ENCODE measurements at places on chromosomes 13 and 19.

GRCh38 chr13:39556866-39557265 is 46.1 kb downstream of the LHFPL6 start:
- DNase-seq = no peak

GRCh38 chr13:67193979-67194378 is 36.2 kb downstream of the PCDH9 start:
- no peak for DNase-seq

- no peak for DNase-seq
Observed at GRCh38 chr13:111876506-111876905, 190.4 kb upstream of the SOX1 start.

- no peak for DNase-seq
Observed at GRCh38 chr19:36060430-36060829, 5.7 kb downstream of the WDR62 start.

- DNase-seq = no peak
Observed at GRCh38 chr19:827710-828321, at the start of gene AZU1. AZU1 (plus strand) TSS chr19:827837; CDS start chr19:827847, 10 bp downstream.

- DNase-seq = no peak
Observed at GRCh38 chr19:55250262-55251036, 8.4 kb downstream of the PPP6R1 start.

DNA sequence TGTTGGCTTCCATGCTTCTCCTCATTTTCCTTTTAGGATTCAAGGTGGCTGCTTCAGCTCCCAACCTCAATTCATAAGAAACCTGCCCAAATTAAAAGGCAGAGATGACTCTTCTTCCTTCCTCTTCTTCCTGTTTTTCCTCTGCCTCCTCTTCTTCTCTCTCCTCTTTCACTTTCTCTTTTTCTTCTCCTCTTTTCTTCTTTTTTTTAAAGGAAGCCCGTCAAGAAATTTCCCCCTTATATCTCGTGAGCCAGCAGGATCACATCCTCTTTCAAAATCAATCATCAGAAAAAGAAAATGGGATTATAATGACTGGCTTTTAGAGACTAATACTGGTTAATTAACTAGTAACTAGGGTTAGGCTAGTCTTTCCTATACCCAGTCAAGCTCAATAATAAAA is 220.3 kb downstream of the NBEA start:
- no peak for DNase-seq

- DNase-seq = no peak
Observed at GRCh38 chr13:98791611-98792010, 39.1 kb upstream of the SLC15A1 start.

GRCh38 chr13:80900561-80900960 is 559.6 kb upstream of the SPRY2 start:
- DNase-seq = no peak

GRCh38 chr13:93729383-93729782 is 502.8 kb downstream of the GPC6 start:
- no peak for DNase-seq

DNA sequence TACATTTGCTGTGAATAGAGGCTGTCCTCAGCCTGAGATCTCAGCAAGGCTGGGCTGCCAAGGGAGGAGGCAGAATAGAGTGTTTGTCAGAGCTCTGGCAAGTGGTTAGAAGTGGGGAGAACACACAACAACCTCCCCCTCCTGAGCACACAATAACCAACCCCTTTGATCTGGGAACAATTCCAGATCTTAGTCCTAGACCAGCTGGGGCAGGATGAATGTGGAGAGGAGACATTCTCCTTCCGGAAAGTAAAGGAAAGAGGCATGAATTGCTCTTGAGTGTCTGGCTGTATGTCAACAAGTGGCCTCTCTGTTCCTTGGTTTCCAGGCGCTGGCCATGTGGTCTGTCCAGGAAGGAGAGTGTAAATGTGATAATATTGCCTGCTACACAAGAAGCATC is 114.9 kb upstream of the TMTC4 start:
- no peak for DNase-seq

- no peak for DNase-seq
Observed at GRCh38 chr13:111410232-111411021, 90.0 kb downstream of the TEX29 start.

DNA sequence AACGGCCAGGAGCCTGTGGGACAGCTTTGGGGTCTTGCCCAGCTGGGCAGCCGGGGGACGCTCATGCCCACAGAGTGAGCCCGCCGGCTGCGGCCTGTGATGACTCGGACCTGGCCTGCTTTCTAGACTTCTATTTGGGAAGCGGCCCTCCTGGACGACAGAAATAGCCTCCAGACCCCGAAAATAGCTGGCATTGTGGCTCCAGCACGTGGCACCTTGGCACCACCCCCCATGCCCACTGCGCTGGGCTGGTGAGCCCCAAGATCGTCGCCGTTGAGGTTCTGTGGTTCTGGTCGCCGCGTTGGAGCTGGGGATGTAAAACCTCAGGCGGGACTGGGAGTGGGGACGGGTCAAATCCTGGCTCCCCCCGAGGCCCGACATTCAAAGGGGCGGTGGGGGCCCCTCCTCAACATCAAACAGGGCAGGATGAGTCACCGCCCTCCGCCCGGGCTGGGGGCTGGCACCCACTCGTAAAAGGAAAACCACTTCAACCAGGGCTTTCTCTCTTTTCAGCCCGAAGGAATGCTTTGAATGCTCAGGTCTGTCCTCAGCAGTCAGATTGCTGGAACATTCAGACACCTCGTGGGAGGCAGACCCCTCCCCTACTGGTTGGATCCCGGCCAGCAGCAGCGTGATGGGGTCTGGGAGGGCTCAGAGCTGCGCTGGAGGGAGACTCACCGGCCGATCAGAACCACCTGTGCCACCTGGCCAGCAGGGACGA is 42.1 kb downstream of the GADD45B start:
- DNase-seq = no peak

DNA sequence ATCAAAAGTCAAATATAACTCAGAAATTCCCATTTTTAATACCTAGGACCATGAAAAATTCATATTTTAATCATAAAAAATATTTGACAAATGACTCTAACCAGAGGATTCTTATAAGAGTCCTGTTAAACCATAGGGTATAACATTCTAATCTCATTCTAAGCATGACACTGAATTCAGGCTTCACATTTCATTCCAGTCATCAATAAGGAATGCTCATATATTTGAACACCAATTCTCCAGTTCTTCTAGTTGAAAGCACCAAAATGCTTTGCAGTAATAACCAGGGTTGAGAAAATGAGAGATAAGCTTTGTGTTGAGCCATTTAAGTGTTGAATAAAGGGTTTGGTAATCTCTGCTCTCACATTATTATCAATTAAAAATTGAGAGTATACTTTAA is 147.5 kb downstream of the VWA8 start:
- no peak for DNase-seq

DNA sequence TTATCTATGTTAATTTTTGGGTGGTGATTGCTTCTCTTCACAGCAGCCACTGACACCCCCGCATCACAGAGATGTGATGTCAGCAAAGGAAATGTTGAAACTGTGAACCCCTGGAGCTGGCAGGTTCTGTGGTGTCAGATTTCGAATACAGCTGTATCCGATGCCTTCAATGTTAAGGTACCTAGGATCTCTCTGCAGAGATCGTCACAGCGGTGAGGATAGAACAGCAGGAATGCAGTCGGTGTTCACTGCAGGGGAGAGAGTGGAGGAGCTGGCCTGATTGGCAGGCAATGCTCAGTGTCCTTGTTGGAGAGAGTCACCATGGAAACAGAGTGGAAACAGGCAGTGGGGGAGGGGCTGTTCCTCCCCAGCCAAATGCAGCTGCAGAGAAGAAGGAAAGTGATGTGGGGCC is 79.5 kb upstream of the ZNF835 start:
- DNase-seq = no peak

DNA sequence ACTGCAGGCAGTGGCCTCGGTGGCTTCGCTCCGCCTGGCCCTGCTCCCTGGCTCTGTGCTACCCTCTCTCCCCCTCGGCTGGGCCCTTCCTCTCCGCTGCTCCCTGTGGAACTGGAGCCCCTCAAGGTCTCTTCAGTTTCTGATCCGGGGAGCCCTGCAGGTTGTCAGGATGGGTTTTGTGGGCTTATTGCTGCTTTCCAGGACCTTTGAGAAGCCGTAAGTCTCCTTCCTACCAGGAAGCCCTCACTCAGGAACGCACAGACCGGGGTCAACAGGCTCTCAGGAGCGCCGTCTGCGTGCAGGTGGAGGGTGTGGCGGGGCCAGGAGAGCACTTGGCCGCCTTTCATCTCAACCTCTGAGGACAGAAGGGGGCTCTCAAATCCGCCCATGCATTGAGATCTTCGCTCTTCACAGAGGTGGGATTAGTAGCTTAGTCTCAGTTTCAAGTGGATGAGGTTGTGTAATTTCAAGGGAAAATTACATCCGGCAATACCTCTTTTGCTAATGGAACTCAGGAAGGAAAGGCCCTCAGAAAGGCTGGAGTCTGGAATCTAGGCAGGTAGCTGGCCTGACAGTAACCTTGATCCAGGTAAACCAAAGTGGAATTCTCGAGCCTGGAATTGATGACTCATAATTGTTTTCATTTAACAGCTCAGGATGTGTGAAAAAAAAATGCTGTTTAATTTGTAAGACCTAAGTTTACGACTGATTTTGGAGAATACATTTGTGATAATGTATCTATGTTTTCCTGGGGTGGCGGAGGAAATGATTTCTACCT is 102.0 kb downstream of the ATP11A start:
- DNase-seq = no peak

DNA sequence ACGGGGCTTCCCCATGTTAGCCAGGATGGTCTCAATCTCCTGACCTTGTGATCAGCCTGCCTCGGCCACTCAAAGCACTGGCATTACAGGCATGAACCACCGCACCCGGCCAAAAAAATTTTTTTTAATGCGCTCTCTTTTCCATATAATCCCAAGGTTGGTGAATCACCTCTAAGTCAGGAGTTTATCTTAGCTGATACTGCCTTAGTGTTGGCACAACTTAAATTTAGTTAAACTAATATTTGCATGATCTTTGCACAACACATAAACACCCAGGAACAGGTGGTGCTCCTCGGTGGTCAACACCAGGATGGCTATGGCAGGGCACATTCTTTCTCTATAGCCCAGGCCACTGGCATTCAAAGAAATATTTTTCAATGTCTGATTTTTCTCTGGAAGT is 24.1 kb upstream of the PSG7 start:
- no peak for DNase-seq

DNA sequence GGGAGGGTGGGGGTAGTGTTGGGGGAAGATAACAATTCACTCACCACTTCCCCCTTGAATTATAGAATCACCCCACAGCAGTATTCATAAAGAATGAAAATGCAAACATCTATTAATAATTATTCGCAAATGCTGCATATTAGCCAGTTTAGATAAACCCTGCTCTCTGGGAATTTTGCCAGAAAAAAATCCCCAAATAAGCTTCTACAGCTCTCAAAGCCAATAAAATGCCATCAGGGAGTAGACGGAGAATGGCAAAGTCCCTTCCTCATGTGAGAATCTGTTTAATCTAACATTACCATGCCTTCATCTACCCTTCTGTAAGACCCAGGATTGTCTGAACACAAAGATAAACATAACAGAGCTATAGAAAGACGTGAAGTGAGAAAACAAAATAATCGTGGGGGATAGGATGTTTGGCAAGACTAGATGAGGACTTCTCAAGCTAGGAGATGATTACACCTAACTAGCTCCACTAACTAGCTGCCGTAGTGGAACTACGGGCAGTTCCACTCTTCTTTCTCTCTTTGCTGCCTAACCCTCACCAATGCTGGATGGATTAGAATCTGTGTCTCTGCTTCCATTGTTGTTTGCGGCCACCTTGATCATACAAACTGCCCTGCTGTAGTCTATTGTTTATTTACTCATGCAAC is 32.4 kb upstream of the CACNA1A start:
- DNase-seq = no peak

DNA sequence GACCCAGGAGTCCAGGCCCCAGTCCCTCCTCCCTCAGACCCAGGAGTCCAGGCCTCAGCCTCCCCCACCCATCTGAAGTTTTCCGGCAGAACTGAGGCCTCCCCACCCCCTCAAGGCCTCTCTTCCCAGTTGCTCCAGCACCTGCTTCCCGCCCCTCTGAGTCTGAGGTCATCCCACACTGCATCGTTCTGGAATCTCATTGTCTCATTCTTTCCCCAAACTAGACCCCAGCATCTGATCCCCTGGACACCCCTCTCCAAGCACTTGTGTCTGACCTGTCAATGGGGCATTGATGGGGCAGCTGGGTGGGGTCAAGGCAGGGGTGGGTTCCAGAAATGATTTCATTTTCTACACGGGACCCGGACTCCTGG is 793 bp upstream of the SBK2 start:
- no peak for DNase-seq

GRCh38 chr19:19409631-19410030 is 4.2 kb downstream of the GATAD2A start:
- DNase-seq = no peak

DNA sequence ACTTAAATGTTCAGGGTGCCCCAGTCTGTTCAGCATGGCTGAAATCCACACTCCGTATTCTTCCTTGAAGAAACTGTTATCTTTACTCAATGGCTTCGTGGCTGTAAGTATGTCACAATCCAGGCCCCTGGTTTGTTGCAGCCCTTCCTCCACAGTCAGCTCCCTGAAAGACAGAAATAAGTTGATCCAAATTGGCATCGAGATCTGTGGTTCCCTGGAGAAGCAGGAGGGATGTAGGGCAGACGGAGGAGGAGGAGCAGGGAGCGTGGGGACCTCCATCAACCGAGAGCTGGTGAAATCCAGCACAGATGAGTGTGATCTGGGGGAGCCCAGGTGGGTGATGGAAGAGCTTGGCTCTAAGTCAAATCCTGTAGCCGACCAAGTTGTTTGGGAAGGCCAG is 304 bp downstream of the TSPAN16 start:
- DNase-seq = no peak

DNA sequence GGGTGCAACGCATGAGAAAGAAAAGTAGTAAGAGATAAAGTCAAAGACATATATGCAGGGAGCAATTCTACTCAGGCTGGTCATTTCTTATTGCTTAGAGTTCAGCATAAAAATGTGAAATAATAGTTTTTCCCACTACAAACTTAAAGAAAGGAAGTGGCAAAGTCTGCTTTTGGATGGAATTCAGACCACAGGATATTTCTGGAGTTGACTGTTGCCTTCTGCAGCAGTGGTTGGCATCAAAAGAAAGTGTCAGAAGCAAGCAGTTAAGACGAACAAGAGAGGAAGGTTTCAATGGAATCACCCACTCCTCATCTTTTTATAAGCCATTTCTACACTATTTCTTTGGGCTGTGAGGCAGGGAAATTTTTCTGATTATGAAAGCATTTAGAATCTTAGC is 36.2 kb upstream of the TRPC4 start:
- DNase-seq = no peak

DNA sequence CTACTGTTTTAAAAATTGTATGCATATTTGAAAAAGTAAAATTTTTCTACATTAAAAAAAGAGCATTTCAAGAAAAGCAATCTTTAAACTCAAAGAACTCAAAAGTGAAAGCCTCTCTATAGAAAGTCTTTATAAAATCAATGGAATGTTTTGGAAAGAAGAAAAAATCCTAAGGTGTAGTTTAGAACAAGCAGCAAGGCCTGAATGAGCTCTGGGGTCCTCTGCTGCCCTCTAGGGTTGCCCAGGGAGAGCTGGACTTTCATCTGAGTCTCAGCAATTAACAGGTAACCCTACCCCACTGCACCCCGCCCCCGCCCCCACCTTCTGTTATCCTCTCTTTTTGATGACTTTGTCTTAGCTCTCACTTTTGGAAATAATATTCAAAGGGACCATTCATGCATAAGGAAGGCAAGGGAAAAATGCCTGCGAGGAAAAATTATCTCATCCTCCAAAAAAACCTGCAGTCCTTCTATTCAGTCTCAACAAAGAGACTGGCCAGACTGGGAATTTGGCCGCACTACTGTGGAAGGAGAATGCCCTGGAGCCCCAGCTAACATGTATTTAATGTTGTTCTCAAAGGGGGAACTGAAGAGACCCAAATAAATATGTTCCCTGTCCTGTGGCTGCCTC is 24.1 kb downstream of the SLC25A30 start:
- DNase-seq = no peak

GRCh38 chr19:6086068-6086788 is 24.1 kb downstream of the RFX2 start:
- no peak for DNase-seq

All from T-helper 1 cell (primary cell).